ENCODE measurements at places on chromosomes 13 and 19.

DNA sequence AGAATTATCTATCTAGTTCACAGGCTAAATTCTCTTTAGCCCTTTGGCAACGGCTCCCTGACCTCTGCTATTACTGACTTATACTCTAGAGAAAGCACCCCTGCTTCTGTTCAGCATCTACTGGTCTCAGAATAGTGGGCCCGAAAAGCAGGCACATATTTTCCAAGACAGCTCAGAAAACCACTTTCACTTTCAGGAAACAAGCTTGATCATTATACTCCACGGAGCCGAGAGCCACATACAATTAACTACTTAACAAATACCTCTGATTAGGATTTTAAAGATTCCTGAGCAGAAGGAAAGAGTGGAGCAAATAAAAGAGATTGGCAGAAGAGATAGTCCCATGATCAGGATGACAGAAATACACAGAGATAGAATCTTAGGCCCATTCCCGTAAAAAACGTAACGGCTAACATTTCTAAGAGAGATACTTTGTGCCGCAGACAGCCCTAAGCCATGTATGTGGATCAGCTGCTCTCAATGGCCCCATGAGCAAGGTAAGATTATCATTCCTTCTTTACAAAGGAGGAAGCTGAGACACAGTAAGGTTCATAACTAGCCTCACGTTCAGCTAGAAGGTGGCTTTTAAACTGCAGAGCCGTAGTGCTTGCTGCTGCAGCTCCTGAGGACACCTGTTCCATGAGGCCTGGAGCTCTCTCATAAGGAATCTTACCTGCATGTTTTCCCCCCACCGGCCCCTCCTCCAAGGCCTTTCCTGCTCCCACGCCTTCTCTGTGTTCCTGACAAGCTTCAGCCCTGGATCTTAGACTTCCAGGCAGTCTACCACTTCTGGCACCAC lies 227.2 kb downstream of the FOXO1 start:
- DNase-seq = no peak

- DNase-seq = no peak
These were observed 184.7 kb downstream of the PCCA start for GRCh38 chr13:100273552-100273951.

GRCh38 chr13:51955281-51955771 lies 55.9 kb downstream of the ATP7B start:
- DNase-seq = no peak

DNA sequence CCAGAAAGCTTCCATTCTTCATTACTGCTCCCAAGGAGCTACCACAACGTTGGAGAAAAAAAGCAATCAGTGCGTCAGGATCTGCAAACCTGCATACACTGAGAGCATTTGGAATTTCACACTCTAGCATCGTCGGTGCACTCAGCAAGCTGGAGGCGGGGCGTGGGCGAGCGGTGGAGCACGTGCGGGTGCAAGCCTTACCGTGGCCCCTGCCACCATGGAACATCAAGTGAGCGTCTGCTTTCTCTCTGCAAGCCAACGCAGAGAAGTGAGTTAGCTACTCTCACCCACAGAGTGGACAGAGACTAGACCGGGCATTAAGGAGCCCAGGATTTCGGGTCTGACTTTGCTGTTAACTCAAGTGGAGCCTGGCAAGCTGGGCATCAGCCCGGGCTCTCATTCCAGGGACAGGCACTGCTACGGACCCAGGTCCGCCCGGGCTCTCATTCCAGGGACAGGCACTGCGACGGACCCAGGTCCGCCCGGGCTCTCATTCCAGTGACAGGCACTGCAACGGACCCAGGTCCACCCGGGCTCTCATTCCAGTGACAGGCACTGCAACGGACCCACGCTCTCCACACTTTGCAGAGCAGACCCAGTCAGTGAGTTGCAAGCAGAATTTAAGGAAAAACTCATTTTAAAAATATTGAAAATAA lies 124.1 kb upstream of the SPACA7 start:
- DNase-seq = no peak

- no peak for DNase-seq
These were observed 171.4 kb downstream of the OXGR1 start for GRCh38 chr13:96822895-96823294.

DNA sequence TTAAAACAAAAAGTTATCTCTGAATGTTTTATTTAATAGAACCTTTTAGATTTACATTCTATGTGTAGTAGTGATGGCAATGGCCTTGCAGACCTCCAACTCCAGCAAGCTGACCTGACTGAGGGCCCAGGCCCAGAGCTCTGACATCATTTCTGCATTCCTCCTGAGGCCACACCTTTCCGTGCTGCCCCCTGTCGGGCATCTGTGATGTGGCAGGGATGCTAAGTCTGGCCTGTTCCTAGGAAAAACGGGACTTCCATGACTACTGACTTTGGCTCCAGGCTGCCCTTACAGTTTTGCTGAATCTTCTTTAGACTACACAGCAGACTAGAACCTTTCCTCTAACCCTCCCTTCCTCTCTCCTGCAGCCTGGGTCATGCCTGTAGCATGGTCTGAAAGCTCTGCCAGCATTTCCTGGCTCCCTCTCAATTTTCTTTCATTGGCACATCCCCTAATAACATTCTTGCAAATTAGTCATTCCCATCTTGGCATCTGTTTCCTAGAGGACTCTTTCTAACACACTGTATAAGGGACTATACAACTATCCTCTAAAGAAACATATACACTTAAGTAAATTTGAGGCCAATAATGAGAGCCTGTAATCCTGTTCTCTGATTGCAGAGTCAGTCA lies 249.1 kb downstream of the GPC5 start:
- no peak for DNase-seq

DNA sequence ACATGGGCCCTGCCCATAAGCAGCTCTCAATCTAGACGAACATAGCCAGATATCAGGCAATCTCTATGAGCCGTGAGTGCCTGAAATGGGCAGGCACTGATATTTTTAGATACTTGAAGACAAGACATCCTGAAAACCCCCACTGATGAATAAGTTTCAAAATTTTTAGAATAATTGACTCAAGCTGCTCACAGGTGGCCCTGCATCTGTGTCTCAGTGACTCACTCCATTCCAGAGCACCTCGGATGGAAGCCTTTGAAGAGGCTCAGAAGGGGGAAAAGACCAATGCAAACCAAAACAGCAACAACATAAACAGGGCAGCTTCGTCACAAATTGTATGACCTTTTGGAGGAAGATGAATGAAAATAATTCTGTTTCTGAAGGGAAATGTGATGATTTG lies 42.8 kb upstream of the SLC46A3 start:
- DNase-seq = no peak
